ENCODE measurements at places on chromosomes 5 and 9.

DNA sequence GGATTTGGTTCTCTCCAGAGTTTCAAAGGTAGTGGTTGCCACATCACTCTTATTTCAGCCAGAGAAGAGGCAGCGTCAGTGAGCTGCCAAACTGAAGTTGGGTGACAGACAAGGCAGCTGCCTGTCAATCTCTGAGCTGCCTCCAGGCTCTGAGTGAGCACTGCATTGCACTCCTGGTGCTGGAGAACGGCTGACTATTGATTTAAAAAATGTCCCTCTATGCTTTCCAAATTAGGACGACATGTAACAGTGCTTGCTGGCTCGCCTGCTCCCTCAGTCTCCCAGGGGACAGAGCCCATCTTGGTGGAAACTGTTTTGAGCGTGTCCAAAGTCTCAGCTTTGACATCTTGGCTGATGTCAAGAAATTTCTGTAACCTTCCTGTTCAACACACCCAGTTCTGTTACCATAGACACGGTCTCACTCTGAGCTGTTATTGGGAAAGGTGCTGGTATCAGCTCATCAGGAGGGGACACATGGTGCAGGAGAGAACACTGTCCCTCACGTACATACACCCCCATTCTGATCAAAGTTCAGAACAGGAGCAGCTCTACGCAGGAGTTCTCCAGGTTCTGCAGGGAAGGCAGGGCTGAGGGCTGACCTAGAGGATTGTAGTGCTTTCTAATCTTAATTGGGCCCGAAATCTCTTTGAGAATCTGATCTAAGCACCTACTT lies 15.7 kb downstream of the PCDH12 start:
- H3K27ac ChIP-seq, result no peak overlapping the region
- H3K4me3 ChIP-seq, result no peak overlapping the region
- H3K4me1 ChIP-seq, result peaks cover 13% of the 10 kb centered on the region
- peaks cover 23% of the 10 kb centered on the region for H3K36me3 ChIP-seq
- no peak for DNase-seq

DNA sequence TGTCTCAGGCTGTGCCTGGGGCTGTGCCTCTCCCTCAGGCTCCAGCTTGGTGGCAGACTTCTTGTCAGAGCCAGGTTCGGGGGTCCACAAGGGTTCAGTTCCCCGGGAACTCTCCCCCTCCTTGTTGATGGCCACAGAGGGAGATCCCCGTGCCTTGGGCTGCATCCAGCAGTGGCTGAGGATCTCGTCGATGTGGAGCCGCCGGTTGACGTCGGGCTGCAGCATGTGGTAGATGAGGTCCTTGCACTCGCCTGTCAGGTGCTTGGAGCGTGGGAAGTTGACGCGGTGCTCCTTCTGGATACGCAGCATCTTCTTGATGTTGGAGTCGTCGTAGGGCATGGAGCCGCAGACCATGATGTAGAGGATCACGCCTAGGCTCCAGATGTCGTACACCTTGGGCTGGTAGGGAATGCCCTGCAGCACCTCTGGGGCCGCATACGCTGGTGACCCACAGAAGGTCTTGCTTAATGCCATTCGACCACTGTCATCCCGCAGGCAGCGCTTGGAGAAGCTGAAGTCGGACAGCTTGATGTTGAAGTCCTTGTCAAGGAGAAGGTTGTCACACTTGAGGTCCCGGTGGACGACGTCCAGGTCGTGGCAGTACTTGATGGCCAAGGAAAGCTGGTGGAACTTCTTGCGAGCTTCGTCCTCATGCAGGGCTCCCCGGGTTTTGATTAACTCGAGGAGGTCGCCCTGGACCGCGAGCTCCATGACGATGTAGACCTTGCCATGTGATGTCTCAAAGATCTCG lies 752 bp downstream of the TSSK1B start:
- no peak overlapping the region for H3K27ac ChIP-seq
- DNase-seq, result no peak
- H3K4me3 ChIP-seq, result no peak overlapping the region

DNA sequence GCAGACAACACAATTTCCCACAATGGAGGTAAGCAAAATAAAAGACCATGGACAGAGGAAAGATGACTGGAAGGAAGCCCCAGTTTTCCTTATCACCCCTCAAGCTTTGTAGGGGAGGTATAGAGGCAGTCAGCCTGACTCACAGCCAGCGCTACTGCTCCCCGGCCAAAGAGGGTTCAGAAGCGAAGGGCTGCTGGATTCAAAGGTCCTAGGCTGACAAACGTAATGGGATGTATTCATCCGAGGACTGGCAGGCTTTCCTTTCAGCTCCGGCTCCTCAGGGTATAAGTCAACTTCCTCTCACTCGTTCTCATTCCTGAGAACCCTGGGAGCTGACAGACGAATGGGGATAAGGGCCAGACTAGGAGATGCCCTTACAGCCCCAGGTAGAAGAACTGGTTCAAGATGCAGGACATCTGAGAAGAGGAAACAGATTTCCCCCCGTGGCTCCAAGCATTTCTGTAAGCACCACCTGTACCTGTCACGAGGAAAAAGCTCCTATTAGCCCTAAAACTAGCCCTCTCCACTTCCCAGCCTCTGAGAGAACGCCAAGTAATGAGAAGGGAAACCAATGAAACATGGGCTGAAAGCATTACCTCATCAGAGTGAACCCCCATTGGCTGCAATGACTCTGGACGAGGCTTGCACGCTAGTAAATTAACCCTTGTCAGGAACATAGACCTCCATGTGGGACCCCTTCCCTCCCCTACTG lies 22.1 kb upstream of the FAM13B start:
- no peak overlapping the region for H3K4me3 ChIP-seq
- no peak overlapping the region for H3K27ac ChIP-seq
- DNase-seq, result no peak
- H3K27me3 ChIP-seq, result no peaks in the 10 kb centered on the region

DNA sequence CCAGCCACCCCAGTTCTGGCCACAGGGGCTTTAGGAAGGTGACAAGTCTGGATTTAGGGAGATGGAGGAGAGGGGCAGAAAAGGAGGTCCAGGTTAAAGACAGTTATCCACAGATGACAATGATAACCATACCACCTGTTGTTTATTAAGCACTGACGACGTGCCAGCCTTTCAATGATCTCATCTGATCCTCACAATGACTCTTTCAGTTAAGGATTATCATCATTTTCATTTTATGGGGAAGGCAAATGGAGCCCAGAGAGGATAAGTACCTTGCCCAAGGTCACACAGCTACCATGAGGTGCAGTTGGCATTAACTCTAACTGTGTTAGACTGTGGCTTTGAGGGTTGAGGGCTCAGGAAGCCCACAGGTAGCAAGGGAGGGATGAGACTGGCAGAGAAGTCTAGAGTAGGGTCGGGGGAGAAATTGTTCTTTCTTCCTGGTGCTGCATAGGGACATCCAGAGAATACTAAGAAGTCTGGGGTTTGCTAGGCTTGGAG lies 21.5 kb upstream of the JADE2 start:
- H3K4me1 ChIP-seq, result peaks cover 55% of the 10 kb centered on the region
- H3K27ac ChIP-seq, result peak overlapping the region; percentile 81
- H3K36me3 ChIP-seq, result no peaks in the 10 kb centered on the region
- DNase-seq, result no peak

GRCh38 chr5:125143011-125143410 lies 396.6 kb upstream of the ZNF608 start:
- peaks cover 26% of the 10 kb centered on the region for H3K4me1 ChIP-seq
- no peak overlapping the region for H3K4me3 ChIP-seq
- H3K27me3 ChIP-seq, result no peaks in the 10 kb centered on the region
- peaks cover 2% of the 10 kb centered on the region for H3K36me3 ChIP-seq
- DNase-seq, result no peak

DNA sequence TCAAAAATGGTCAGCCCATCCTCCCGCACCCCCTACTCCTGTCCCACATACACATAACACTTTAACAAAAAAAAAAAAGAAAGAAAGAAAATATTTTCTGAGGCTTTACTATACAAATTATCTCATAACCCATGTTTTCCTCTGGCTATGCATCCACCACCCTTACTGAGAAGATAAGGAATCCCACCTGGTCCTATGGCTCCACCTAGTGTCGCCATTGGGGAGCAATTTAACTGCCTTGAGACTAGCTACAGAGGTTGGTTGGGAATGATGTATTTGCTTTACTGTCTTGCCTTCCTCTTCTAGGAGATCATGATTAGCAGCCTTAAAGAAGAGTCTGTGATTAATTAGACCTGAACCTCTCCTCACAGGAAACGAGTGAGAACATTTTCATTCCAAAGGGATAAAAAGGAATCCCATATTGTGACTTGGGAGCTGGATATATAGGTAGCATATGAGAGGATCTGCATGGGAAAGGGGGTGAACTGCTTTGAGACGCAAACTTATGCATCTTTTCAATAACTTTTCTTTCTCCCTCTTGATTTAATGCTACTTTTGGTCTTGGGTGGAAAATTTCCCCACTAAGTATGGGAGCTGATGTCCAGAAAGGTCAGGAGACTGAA lies 77.7 kb upstream of the SELENOP start:
- H3K4me3 ChIP-seq, result no peak overlapping the region
- no peak for DNase-seq

DNA sequence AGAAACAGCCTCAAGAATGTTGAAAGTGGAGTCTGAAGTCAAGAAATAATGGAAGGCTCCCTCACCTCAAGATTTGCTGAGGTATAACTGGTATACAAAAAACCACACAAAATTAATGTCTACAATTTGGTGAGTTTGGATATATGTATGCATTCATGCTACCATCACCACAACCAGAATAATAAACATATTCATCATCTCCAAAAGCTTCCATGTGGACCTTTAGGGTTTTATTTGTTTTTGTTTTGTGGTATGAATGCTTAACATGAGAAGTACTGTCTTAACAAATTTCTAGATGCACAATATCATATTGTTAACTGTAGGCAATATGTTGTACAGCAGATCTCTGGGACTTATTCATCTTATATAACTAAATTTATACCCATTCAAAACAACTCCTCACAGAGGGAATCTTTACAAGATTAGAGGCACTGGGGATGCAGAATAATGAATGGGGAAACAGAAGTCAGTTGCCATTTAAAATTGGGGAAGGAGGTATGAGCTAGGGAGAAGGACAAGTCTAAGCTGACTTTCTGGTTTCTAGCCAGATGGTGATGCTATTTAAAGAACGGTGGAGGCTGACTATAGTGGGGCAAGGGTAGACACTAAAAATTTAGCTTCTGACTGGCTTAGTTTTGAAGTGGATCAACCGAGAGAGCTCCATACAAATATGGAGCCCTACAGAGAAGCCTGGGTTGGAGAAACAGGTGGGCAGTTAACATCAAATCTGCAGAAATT lies 213.9 kb downstream of the BNC2 start:
- peak; percentile 77 for DNase-seq
- H3K27me3 ChIP-seq, result no peaks in the 10 kb centered on the region
- H3K27ac ChIP-seq, result no peak overlapping the region
- no peak overlapping the region for H3K4me3 ChIP-seq

GRCh38 chr9:106726070-106726815 lies 136.7 kb upstream of the ZNF462 start:
- H3K27ac ChIP-seq, result no peak overlapping the region
- no peaks in the 10 kb centered on the region for H3K36me3 ChIP-seq
- H3K4me3 ChIP-seq, result no peak overlapping the region
- no peaks in the 10 kb centered on the region for H3K4me1 ChIP-seq
- H3K27me3 ChIP-seq, result no peaks in the 10 kb centered on the region

DNA sequence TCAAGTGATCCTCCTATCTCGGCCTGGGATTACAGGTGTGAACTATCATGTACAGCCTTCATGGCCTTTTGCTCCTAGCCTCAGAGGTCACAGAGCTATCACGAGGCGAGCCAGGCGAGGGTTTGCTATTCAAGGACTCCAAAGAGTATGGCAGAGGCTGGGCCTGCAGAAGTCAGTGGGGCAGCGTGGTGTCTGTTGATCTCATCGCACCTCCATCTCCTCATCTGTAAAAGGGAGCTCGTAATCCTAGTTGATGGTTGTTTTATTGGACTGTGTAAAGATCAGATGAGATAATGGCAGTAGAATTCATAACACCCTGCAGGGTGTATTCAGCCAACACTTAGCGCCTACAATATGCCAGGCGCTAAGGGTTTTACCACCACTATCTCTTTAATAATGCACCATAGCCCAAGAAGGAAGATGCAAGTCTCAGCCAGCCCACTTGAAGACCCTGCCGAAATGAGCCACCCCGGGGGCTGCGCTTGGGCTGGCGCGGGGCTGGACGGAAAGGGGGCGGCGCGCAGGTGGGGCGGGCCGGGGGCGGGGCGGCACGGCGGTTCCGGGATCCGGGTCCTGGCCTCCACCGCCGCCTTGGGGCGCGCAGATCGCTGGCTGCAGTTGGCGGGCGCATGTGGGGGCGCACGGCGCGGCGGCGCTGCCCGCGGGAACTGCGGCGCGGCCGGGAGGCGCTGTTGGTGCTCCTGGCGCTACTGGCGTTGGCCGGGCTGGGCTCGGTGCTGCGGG lies at the start of gene GALNT12:
Gene GALNT12, plus strand, starts transcription at position 601 of the 744 bp plus-strand sequence. Its CDS starts 29 bp downstream, at position 630.
- H3K27ac ChIP-seq, result no peak within 1 kb of the TSS
- no peak for DNase-seq
- peak within 1 kb of the TSS; percentile 30 for H3K4me3 ChIP-seq
- H3K36me3 ChIP-seq, result no peaks in the 10 kb centered on the region

- H3K4me1 ChIP-seq, result peaks cover 50% of the 10 kb centered on the region
- peak within 1 kb of the TSS; percentile 99 for H3K4me3 ChIP-seq
- peak within 1 kb of the TSS; percentile 88 for H3K27ac ChIP-seq
- H3K36me3 ChIP-seq, result peaks cover 40% of the 10 kb centered on the region
Measured at GRCh38 chr5:180802325-180803180, at the start of gene MGAT1. Gene MGAT1 (minus strand): TSS chr5:180802806. CDS start chr5:180792971, 9,835 bp downstream.

GRCh38 chr5:138233280-138233679 lies 20.2 kb upstream of the CDC23 start:
- no peak for DNase-seq
- H3K36me3 ChIP-seq, result no peaks in the 10 kb centered on the region
- H3K4me3 ChIP-seq, result no peak overlapping the region
- peaks cover 17% of the 10 kb centered on the region for H3K4me1 ChIP-seq

GRCh38 chr5:80246995-80247729 lies 8.7 kb downstream of the SERINC5 start:
- peak overlapping the region; percentile 30 for H3K27ac ChIP-seq
- H3K4me1 ChIP-seq, result peaks cover 23% of the 10 kb centered on the region
- DNase-seq, result peak; percentile 71
- no peaks in the 10 kb centered on the region for H3K36me3 ChIP-seq
- H3K4me3 ChIP-seq, result no peak overlapping the region

DNA sequence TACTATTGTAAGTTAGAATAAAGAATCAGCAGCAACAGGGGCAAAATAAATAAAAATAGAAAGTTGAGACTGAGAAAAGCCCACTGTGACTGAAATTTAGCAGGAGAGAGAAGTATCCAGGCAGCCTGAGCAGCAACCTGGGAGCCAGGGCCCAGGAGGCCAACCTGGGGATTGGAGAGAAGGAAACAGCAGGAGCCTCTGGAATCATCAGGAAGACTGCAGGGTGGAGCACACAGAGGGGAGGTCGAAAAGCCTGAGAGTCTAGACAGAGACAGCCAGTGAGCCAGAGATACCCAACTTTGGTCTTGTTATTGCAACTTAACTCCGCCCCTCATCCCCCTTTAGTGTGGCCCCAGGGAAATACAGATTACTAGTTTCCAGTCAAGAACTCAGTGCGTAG lies 98.6 kb downstream of the SLC1A3 start:
- no peak overlapping the region for H3K27ac ChIP-seq
- H3K36me3 ChIP-seq, result no peaks in the 10 kb centered on the region
- DNase-seq, result no peak
- no peaks in the 10 kb centered on the region for H3K4me1 ChIP-seq
- peaks cover 18% of the 10 kb centered on the region for H3K27me3 ChIP-seq
